Effector memory CD4-positive, alpha-beta T cell (primary cell): ENCODE measurements at places on chromosomes 11 and 22.

GRCh38 chr11:30652801-30653200, 66.6 kb upstream of the MPPED2 start:
- no peaks in the 10 kb centered on the region for H3K27me3 ChIP-seq
- H3K27ac ChIP-seq = no peak overlapping the region
- H3K4me1 ChIP-seq = no peaks in the 10 kb centered on the region
- no peak overlapping the region for H3K4me3 ChIP-seq

DNA sequence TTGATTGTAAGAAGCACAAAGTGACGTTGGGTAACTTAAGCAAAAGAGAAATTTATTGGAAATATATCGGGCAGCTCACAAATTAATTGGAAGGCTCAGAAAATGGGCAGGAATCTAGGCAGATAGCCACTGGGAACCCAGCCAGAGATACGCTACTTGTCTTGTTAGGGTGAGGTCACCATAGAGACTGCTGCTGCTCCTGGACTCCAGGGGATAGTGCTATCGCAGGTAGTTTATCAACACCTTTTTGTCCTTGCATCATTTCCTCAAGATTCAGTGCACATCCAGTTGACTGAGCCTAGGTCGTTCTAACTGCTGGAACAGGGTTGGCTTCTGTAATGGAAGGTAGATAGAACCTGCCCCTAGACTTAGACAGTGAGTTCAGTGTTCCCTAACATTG, 19.6 kb downstream of the AMOTL1 start:
- H3K4me3 ChIP-seq = no peak overlapping the region
- no peaks in the 10 kb centered on the region for H3K4me1 ChIP-seq
- no peaks in the 10 kb centered on the region for H3K36me3 ChIP-seq
- no peak for DNase-seq

DNA sequence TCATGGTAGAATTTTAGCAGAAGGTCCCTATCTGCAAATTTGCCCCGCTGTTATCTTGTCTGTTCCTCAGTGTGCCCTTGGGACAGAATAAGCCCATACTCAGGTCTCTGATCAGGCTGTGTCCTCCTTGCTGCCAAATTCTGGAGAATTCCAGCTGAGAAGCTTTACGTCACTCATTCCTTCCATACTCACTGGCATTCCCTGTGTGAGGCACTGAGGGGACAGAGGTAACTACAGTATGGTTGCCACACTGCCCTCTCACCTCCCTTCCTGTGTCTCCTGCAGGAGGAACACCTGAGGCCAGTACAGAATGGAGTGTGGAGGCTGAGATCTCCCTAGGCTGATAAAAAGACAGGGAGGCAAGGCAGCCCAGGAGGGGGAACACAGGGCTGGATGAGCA, 31.5 kb downstream of the SHISA8 start:
- H3K4me1 ChIP-seq = no peaks in the 10 kb centered on the region
- H3K36me3 ChIP-seq = peaks cover 86% of the 10 kb centered on the region
- no peak overlapping the region for H3K27ac ChIP-seq
- H3K4me3 ChIP-seq = no peak overlapping the region

GRCh38 chr11:57487920-57488659, 27.4 kb downstream of the SLC43A1 start:
- no peaks in the 10 kb centered on the region for H3K27me3 ChIP-seq
- H3K4me3 ChIP-seq = no peak overlapping the region
- H3K4me1 ChIP-seq = peaks cover 3% of the 10 kb centered on the region
- peaks cover 12% of the 10 kb centered on the region for H3K36me3 ChIP-seq

- no peaks in the 10 kb centered on the region for H3K4me1 ChIP-seq
- H3K27me3 ChIP-seq = no peaks in the 10 kb centered on the region
- no peaks in the 10 kb centered on the region for H3K36me3 ChIP-seq
- no peak for DNase-seq
- H3K4me3 ChIP-seq = no peak overlapping the region
- no peak overlapping the region for H3K27ac ChIP-seq
Measured at GRCh38 chr22:46504584-46504983, 32.8 kb downstream of the CELSR1 start.

DNA sequence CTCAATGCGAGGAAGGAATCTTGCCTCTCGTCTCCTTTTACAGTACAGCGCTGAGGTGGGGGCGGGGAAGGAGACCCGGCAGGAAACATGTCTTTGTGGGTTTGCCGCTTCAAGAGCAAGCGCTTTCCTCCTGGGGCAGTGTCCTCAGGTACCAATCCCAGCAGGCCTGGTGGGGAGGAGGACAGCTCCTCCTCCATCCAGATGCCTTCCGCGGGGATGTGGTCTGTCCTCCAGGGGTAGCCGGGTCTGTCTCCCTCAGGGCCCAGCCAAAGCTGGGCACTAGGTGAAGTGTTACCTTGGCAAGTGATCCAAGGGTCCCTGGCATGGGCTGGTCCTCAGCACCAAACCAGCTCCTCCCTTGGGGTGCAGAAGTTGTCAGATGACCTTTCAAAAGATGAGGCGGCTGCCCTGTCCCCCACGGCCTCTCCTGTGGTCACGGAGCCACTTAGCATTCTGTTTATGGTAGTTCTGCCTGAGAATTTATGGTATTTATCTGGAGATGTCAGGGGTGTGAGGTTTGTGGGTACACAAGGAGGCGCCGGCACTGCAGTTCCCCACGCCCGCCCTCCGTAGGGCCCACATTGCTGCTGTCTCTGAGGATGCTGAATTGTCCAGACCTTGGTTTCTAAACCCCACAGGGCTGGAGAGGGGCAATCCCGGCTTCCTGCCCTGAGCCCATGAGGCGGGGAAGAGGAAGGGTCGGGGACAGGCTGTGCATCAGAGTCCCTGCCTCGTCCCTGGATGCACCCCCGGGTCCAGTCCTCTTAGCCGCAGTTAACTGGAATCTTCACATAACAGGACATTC, 93.5 kb upstream of the ANO1 start:
- H3K4me3 ChIP-seq = no peak overlapping the region
- no peaks in the 10 kb centered on the region for H3K4me1 ChIP-seq
- no peak for DNase-seq
